ENCODE measurements at places on chromosomes 3 and 15. TPM values are rescaled to one million over a fixed set of nuclear protein-coding genes. Genes with fewer than 3 reads are reported as not detected.

The HRH1 gene
- polyA plus RNA-seq = not detected

The CSTA gene
- polyA plus RNA-seq = 211 TPM

DNA sequence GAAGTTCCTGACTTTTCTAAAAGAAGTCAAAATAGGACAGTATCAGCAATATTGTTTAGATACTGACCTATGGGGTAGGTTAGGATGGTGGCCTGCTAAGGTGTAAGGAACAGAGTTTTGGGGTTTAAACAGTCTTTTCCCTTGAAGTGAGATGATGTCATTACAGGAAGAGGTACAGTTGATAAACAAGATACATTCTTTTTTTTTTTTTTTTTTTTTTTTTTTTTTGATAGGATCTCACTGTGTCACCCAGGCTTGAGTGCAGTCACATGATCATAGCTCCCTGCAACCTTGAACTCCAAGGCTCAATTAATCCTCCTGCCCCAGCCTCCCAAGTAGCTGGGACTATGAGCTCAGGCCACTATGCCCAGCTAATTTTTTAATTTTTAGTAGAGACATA is 33.3 kb downstream of the SLC25A36 start:
- H3K27ac ChIP-seq = no peak overlapping the region
- H3K36me3 ChIP-seq = peaks cover 69% of the 10 kb centered on the region
- H3K27me3 ChIP-seq = no peaks in the 10 kb centered on the region
- no peak for DNase-seq

The C3orf20 gene
- not detected for polyA plus RNA-seq

The IGF1R gene
- polyA plus RNA-seq = 0.35 TPM

- no peak overlapping the region for H3K27ac ChIP-seq
- H3K27me3 ChIP-seq = no peaks in the 10 kb centered on the region
- peaks cover 6% of the 10 kb centered on the region for H3K4me1 ChIP-seq
Observed at GRCh38 chr3:31762888-31763351, 218.1 kb downstream of the OSBPL10 start.

DNA sequence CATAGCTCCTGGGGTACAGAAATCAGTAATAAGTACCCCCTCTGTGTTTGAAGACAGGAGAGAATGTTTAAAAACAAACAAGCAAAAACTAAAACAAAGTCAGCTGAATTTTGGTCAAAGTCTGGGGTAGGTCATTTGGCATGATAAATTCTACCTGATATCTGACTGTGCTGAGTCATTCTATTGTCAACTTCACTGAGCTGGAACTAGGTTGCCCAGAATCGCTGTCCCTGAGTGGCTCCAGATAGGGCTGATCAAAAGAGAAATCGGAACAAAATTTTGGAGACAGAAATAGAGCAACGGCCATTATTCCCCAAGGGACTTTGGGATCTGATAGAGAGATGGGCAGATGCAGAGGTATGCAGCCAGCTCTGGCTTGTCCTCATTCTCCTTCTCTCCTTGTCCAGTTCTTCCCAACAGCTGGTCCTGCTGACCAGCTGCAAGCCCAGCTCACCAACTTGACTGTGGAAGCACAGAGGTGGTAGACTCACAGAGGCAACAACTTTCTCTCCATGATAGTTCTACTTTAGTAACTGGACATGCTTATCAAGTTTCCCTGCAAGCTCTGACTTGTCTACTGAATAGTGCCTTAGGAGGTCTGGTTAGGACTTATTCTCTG is 57.3 kb upstream of the MYRIP start:
- H3K27me3 ChIP-seq = no peaks in the 10 kb centered on the region
- no peak for DNase-seq
- peaks cover 19% of the 10 kb centered on the region for H3K4me1 ChIP-seq
- H3K27ac ChIP-seq = no peak overlapping the region
- H3K36me3 ChIP-seq = no peaks in the 10 kb centered on the region
- H3K4me3 ChIP-seq = no peak overlapping the region

- H3K4me3 ChIP-seq = no peak overlapping the region
- peaks cover 13% of the 10 kb centered on the region for H3K4me1 ChIP-seq
- peaks cover 38% of the 10 kb centered on the region for H3K36me3 ChIP-seq
- H3K27me3 ChIP-seq = no peaks in the 10 kb centered on the region
- peak overlapping the region; percentile 16 for H3K27ac ChIP-seq
Observed at GRCh38 chr3:52108302-52109232, 45.7 kb downstream of the POC1A start.

The SLC22A13 gene
- not detected for polyA plus RNA-seq

- no peak overlapping the region for H3K27ac ChIP-seq
- H3K36me3 ChIP-seq = no peaks in the 10 kb centered on the region
- peaks cover 30% of the 10 kb centered on the region for H3K4me1 ChIP-seq
- no peak overlapping the region for H3K4me3 ChIP-seq
- DNase-seq = no peak
Observed at GRCh38 chr3:151558661-151559060, 97.8 kb upstream of the IGSF10 start.

GRCh38 chr3:189272500-189273119 is 100.8 kb downstream of the TPRG1 start:
- H3K27me3 ChIP-seq = no peaks in the 10 kb centered on the region
- peaks cover 18% of the 10 kb centered on the region for H3K4me1 ChIP-seq
- DNase-seq = no peak
- no peak overlapping the region for H3K4me3 ChIP-seq

GRCh38 chr3:37229740-37230139 is 55.4 kb upstream of the LRRFIP2 start:
- no peaks in the 10 kb centered on the region for H3K4me1 ChIP-seq
- H3K27ac ChIP-seq = no peak overlapping the region

The ATP2B2 gene
- not detected for polyA plus RNA-seq

The GNAT1 gene
- polyA plus RNA-seq = not detected

DNA sequence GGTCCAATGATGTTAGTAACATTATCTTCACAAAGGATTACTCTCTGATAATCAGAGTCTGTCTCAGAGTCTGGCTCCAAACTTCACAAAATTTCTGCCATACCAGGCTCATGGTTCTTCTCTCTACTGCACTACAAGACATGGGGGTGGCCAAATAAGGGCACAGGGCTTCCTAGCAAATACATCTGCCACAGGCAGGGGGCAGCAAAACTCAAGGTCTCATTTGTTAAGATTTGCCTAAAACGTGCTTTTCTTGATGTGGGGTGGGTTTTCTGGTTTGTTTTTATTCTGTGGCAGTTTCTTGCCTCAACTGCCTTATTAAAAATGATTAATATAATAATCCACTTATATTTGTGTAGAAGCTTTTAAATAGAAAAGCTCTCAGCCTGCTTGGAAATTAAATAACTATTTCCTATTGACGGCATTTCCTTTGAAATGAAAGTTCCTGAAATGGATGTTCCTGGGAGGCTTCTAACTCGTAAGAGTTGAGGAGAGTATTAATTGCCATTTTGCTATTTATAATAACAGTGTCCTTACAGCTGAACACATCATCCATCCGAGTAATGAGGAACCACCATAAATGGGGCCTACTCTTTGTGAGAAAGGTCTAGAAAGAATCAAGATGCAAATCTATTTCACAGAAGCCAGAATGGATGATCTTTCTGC is 53.8 kb downstream of the SST start:
- H3K4me3 ChIP-seq = no peak overlapping the region
- peak; percentile 23 for DNase-seq
- no peaks in the 10 kb centered on the region for H3K4me1 ChIP-seq
- no peaks in the 10 kb centered on the region for H3K36me3 ChIP-seq
- H3K27ac ChIP-seq = no peak overlapping the region

DNA sequence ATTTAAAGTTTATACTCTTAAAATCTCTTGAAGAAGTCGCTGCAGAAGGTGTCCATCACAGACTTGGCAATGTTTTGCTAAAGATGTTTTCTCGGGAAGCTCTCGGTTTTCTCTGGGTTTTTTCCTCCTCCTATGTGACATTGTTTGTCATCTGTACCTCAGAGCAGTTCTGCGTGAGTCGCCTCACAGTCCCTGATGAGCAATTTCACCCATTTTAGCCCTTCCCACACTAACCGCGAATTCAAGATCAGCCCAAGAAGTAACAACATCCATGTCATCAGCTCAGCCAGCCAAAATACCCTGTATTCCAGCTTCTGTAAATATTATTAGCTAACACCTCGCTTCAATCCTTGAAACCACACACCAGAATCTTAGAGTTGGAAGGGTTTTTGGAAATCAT is 224.3 kb upstream of the SETMAR start:
- no peak overlapping the region for H3K4me3 ChIP-seq
- no peaks in the 10 kb centered on the region for H3K27me3 ChIP-seq
- H3K4me1 ChIP-seq = no peaks in the 10 kb centered on the region
- no peaks in the 10 kb centered on the region for H3K36me3 ChIP-seq
- no peak overlapping the region for H3K27ac ChIP-seq

The BTBD1 gene
- polyA plus RNA-seq = 48.8 TPM

DNA sequence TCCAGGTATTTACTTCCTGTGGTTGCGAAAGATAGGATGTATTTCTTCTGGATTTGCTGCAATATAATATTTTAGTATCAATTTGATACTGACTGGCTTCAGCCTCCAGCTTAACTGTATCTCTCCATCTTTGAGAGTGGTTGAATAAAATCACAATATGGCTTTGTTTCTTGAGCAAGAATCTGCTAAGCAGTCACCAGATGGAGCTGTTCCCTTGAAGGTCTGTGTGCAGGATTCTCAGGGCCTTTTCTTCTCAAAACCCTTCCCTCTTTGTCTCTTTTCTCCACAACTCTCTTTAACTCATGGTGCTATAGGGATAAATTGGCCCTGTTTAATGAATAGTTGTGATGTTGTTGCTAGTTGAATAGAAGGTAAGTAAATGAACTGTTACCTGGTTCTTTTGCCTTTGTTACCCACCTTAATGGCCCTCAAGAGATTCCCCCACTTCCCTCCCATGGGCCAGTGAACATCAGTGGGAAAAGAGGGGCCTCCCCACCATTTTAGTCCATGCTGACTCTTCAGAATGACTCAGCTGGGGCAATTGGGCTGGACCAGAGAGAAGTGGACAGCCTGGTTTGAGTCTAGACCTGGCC is 34.8 kb upstream of the RAB6B start:
- no peak for DNase-seq
- peaks cover 13% of the 10 kb centered on the region for H3K27me3 ChIP-seq
- H3K27ac ChIP-seq = no peak overlapping the region
- no peaks in the 10 kb centered on the region for H3K36me3 ChIP-seq
- peaks cover 13% of the 10 kb centered on the region for H3K4me1 ChIP-seq

DNA sequence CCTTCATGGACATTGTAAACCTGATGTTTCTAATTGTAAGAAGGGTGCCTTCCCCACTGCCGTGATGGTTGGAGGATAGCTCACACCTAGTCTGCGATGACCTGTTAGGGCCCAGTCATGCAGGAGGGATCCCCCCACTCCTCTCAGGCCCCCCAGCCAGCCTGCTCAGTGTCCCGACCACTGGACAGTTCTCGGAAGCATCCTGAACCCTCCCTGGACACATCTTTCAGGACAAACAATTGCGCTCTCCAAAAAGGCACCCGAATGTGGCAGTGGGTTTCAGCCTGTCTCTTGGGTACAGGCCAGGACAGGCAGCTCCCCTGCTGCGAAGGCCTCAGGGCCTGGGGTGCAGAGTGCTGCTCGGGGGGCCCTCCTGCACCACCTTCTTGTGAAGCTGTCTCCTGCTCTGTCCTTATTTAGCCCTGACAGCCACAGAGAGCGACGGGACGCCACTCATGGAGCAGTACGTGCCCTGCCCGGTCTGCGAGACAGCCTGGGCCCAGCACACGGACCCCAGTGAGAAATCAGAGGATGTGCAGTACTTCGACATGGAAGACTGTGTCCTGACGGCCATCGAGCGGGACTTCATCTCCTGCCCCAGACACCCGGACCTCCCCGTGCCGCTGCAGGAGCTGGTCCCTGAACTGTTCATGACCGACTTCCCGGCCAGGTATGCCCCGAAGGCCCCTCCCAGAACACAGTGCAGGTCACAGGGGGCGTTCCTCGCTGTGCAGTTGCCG is 132.3 kb downstream of the LRRK1 start:
- peaks cover 93% of the 10 kb centered on the region for H3K36me3 ChIP-seq
- no peak for DNase-seq
- no peak overlapping the region for H3K27ac ChIP-seq
- H3K4me3 ChIP-seq = no peak overlapping the region
- H3K27me3 ChIP-seq = no peaks in the 10 kb centered on the region

The FEZF2 gene
- not detected for polyA plus RNA-seq

- no peak overlapping the region for H3K4me3 ChIP-seq
- no peaks in the 10 kb centered on the region for H3K27me3 ChIP-seq
- DNase-seq = no peak
- no peaks in the 10 kb centered on the region for H3K4me1 ChIP-seq
- H3K27ac ChIP-seq = no peak overlapping the region
Observed at GRCh38 chr3:106247902-106248684, 379.3 kb upstream of the CBLB start.

GRCh38 chr3:161866176-161866575 is 369.6 kb downstream of the OTOL1 start:
- no peak overlapping the region for H3K27ac ChIP-seq
- no peak for DNase-seq
- H3K4me3 ChIP-seq = no peak overlapping the region
- H3K4me1 ChIP-seq = no peaks in the 10 kb centered on the region
- no peaks in the 10 kb centered on the region for H3K27me3 ChIP-seq

GRCh38 chr3:33582234-33582633 is 135.8 kb downstream of the CLASP2 start:
- H3K27ac ChIP-seq = no peak overlapping the region
- no peak overlapping the region for H3K4me3 ChIP-seq
- no peak for DNase-seq
- H3K27me3 ChIP-seq = no peaks in the 10 kb centered on the region
- peaks cover 72% of the 10 kb centered on the region for H3K36me3 ChIP-seq

The FGD5 gene
- polyA plus RNA-seq = not detected

GRCh38 chr15:46344115-46344724 is 709.4 kb downstream of the SQOR start:
- no peak overlapping the region for H3K27ac ChIP-seq
- H3K4me3 ChIP-seq = no peak overlapping the region
- no peak for DNase-seq
- no peaks in the 10 kb centered on the region for H3K36me3 ChIP-seq
- H3K27me3 ChIP-seq = no peaks in the 10 kb centered on the region

The KBTBD12 gene
- polyA plus RNA-seq = not detected

- H3K27me3 ChIP-seq = peaks cover 43% of the 10 kb centered on the region
- DNase-seq = no peak
- H3K4me3 ChIP-seq = no peak overlapping the region
- no peaks in the 10 kb centered on the region for H3K36me3 ChIP-seq
- H3K27ac ChIP-seq = no peak overlapping the region
Observed at GRCh38 chr3:195580744-195581443, 2.8 kb downstream of the APOD start.

- no peak overlapping the region for H3K4me3 ChIP-seq
- no peaks in the 10 kb centered on the region for H3K4me1 ChIP-seq
- H3K27me3 ChIP-seq = no peaks in the 10 kb centered on the region
- H3K27ac ChIP-seq = no peak overlapping the region
- H3K36me3 ChIP-seq = no peaks in the 10 kb centered on the region
Observed at GRCh38 chr3:125194849-125195601, 17.5 kb downstream of the SLC12A8 start.

The SAMMSON gene
- polyA plus RNA-seq = not detected

- no peak overlapping the region for H3K4me3 ChIP-seq
- H3K27me3 ChIP-seq = no peaks in the 10 kb centered on the region
- H3K27ac ChIP-seq = no peak overlapping the region
- no peaks in the 10 kb centered on the region for H3K4me1 ChIP-seq
Observed at GRCh38 chr3:157274644-157275137, 114.7 kb upstream of the CCNL1 start.

Data from CD14-positive monocyte (primary cell).